ENCODE measurements at places on chromosomes 1 and 21.

DNA sequence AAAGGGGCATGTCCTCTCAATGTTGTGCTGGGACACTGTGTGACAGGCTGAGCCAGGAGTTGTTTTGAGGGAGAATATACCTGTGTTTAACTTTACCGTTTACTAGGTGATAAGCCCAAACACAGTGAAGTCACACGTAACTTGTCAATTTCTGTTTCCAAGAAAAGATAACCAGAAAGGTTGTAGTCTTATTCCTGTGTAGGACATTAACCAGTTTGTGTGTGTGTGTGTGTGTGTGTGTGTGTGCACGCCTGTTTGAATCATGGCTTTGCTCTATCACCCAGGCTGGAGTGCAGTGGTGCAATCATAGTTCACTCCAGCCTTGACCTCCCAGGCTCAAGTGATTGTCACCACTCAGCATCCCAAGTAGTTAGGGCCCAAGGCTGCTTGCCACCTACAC is 83.6 kb downstream of the MRPS6 start:
- no peak for DNase-seq

DNA sequence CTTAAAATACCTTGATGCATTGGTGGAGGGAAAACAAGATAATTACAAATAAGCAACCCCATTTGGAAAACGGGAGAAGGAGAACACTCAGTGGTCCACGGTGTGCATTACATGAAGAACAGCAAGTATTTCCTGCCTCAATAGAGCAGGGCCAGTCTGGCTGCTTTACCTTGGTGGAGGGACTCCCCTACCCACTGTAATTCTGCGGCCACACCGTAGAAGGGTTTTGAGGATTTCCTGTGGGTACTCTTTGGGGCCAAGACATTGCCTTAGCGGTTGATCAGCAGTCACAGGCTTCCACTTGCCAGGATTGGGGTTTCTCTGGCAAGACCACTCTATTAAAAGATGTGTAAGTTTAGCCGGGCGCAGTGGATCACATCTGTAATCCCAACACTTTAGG is 16.3 kb upstream of the TMEM54 start:
- DNase-seq: no peak

GRCh38 chr1:145886390-145886789 is 724 bp upstream of the ANKRD35 start:
- DNase-seq: no peak

DNA sequence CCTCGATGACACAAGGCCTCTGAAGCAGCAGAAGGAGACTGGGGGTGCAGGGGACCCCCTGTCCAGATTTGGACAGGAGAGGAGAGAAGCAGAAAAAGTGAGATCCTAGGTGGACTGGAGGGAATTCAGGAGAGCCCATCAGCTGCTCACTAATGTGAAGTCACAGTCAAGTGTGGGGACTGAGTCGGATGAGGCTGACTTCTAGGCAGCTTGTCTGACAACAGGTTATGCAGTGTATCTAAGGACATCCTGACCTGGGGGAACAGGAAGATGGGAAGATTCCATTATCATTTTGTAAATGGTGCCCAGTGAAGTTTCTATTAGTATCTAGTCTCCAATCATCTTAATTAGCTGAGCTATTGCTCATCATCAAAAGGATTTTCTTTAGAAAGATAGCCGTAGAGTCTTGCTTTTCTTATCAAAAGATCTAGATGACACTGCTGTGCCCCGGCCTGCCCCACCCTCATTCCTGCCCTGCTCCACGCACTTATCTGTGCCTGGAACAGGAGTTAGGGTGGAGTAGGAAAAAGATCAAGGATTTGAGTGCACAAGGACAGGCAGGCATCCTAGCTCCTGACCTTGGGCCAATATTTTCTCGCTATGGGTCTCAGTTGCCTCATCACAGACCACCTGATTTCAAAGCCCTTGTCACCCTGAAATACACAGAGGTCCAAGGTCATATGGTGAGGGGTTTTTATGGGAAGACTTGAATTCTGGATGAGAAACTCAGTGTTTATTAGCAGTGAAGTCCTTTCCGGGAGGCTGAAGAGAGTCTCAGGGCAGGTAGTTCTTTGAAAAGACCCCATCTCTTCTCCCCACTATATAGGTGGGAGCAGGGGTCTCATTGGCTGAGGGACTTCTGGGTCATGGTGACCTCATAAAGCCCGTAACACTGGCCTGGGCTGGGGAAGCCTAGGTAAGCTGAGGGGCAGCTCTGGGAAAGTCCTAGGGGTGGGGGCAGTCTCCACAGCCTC is at the start of gene MROH7:
TSS of gene MROH7 (plus strand) at position 924 of the 974 bp plus-strand sequence. CDS start 11,141 bp downstream, outside the sequence.
- no peak for DNase-seq

DNA sequence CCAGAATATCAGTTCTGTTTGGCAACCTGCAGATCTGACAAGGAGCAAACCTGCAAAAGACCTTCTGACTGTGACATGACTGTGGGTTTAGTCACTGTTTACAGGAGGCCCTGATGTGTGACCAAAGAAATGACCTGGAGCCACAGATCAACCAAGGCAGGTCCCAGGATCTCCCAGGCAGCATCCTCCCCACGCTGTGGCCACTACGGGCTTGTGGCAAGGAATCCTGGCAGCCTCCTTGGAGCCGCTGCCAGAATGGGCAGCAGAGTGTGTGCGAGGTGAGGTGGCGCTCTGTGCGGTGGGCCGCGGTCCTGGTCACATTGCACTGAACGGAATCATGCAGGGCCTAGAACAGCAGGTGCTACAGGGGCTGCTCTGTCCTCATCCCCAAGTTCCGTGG is 15.9 kb downstream of the MCM3AP start:
- no peak for DNase-seq

DNA sequence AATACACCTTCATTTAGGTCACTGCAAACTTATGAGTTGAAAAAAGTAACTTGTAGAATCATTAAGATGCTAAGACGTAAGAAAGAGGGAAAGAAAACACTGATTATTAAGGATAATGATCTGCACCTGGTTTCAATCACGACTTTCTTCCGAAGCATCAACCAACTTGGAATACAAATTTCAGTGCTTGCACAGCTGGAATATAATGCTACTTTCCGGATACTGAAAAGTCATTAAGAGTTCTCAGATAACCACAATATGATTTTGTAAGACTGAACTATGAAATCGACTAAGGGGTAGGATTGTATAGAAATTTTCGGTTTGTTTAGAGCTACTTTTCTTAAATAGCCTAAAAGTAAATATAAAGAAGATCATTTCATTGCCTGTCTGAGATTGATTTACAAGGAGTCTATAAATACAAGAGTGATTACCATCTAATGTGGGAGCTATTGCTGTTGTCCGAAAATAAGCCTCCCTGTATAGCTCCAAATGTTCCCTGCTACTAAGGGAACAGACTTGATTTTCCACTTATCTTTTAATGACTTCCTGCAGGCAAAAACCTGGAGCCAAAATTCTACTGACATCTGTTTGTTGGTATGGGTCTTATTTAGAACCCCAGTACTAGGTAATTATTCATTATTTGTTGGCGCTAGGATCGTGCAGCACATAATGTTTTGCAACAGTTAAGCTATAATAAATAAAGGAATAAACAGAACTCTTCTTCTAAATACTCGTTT is 673.3 kb downstream of the KCNT2 start:
- peak; percentile 40 for DNase-seq

- DNase-seq: no peak
Measured at GRCh38 chr1:117580436-117580835, 25.4 kb upstream of the TENT5C start.

DNA sequence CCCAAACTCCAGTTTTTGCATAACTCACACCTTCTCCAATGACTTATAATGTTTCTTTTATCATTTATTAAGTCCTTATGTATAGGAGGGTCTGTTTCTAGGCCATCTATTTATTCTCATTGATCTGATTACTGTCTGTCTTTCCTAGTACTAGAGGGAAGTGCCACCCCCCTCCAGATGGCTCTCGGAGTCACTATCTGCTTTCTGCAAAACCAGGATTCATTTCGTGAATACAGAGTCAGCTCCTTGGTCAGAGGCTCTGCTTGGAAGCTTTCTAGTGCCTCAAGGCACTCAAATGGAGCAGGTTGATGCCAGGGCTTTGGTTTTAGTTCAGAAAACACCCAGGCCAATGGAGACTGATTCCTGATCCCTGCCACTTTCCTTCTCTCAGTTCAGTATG is 102.3 kb upstream of the CD34 start:
- no peak for DNase-seq

DNA sequence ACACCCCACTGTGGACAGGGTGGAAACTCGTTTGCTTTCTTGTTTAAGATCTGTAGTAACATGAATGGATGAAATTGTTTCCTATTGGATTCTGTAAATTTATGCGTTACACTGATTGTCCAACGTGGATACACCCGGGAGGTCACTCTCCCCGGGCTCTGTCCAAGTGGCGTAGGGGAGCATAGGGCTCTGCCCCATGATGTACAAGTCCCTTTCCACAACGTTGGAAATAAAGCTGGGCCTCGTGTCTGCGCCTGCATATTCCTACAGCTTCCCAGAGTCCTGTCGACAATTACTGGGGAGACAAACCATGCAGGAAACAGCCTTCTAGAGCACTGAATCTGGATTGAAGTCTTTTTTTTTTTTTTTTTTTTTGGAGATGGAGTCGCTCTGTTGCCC is 1.4 kb downstream of the RCC1 start:
- no peak for DNase-seq

GRCh38 chr1:6075748-6076147 is 30.1 kb downstream of the KCNAB2 start:
- DNase-seq: no peak

DNA sequence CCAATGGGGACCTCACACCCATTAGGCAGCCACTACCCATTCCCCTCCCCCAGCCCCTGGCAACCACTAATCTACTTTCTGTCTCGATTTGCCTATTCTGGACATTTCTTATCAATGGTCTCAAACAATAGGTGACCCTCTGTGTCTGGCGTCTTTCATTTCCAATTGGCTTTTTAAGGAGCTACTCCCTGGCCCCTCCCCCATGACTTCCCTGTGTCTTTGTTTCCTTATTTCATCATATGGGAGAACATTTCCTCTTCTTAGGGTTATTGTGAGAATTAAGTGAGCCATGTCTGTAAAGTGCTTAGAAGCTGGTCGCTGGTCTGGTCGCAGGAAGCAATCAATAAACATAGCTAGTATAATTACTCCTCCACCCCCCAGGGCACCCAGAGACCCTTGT is 80.9 kb downstream of the SPSB1 start:
- DNase-seq: no peak

DNA sequence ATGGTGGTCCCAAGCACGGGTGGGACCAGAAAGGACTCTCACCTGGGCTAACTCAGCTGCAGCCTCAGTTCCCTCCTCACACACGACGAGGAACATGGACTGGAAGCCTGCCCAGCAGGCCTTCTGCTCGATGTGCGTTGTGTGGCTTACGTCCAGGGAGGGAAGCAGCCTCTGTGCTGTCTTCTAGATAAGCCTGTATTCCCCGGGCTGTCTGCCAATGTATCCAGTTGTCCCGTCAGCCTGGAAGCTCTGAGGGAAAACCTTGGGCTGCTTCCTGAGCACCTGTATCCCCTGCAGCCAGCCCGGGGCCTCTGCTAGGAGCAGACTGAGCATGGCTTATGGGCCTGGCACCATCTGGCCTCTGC is 10.5 kb downstream of the PCSK9 start:
- no peak for DNase-seq

- DNase-seq: no peak
Measured at GRCh38 chr1:75125161-75125726, 8.9 kb upstream of the LHX8 start.

DNA sequence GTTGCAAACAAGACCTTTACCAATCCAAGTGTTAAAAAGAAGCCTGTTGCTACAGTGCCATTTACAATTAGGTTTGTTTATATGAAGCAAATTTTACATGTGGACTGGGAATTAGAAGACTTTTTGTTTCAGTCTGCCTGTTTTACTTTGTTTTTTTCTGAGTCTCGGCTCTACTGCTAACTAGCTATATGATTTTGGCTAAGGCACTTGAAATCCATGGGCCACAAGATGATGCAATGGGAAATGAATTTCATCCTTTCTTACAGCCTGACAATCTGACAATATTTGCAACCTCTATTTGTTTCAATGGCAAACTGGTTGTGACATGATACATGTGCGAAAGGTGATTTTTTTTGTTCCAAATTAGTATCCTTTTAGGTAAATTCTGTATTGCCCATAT is 3.7 kb upstream of the PEX11B start:
- no peak for DNase-seq
